ENCODE measurements at places on chromosomes 7 and 10.
A peak's percentile ranks its signal among the peaks of the same experiment; 100 is the strongest.

GRCh38 chr7:121276313-121276712 is 52.5 kb upstream of the WNT16 start:
- no peak for DNase-seq

- DNase-seq: no peak
Observed at GRCh38 chr10:131018886-131019500, 292.5 kb downstream of the TCERG1L start.

- DNase-seq: no peak
Observed at GRCh38 chr10:100811752-100812750, 66.7 kb downstream of the PAX2 start.

- DNase-seq: no peak
Observed at GRCh38 chr7:69898189-69898588, 299.9 kb downstream of the AUTS2 start.

DNA sequence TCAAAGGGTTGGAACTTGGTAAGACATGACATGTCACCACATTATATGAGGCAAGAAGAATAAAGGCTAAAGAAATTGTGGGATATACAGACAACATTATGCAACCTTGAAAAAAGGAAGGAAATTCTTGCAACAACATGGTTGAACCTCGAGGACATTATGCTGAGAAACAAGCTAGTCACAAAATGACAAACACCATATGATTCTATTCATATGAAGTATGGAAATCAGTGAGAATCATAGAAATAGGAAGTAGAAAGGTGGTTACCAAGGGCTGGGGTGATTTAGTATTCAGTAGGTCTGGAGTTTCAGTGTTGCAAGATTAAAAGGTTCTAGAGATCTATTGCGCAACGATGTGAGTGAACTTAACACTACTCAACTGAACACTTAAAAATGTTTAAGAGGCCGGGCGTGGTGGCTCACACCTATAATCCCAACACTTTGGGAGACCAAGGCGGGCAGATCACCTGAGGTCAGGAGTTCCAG is 126.9 kb upstream of the TBX20 start:
- no peak for DNase-seq

DNA sequence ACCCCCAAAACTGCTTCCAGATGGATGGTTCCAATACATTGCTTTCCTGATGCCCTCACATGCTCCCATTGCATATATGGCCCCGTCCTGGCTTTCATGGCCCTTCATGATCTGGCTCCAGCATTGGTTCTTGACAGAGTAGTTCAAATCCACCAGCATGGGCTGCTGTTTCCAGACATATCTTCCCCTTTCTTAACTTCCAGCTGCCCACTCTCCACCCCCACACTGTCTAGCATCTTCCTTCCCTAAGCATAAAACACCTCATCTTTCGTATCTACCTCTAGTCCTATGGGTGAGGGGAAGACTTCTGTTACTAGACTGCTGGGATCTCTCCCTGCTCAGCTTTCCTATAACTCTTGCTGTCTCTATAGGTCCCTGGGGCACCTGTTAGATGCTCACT is 13.2 kb upstream of the GOLGA7B start:
- no peak for DNase-seq

DNA sequence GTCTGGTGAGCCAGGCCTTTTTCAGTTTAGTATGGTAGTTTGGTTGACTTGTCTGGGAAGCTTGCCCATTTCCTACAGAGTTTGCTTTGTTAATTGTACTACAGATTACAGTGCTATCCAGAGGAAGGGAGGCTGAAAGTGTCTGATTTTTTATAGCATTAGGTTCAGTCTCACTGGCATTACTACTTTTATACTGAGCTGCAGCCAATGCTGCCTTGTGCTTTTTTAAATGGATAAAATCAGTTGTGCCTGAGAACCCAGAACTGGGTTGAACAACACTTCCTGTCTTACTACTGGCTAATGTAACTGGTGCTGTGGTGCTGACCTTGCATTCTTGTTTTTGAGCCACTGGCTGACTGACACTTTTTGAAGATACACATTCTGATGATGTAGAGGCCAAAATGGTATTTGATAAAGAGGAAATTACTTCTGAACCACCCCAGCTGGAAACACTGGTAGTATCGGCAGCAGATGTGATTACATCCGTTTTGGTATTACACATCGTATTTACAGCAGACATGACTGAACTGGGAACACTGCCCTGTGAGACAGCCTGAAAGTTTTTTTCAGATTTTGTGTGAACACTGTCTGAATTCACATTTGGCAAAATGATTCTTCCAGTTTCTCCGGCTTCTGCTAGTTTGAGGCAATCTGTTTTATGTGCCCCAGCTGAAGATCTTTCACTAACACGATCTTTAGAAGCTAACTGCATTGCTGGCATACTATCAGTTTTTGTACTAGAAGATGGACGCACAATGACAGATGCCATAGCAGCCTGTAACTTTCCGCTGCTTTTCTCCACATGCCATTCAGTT is 74.1 kb downstream of the NRBF2 start:
- peak; percentile 64 for DNase-seq
